ENCODE measurements at places on chromosomes 6 and 20.
A peak's percentile ranks its signal among the peaks of the same experiment; 100 is the strongest.

DNA sequence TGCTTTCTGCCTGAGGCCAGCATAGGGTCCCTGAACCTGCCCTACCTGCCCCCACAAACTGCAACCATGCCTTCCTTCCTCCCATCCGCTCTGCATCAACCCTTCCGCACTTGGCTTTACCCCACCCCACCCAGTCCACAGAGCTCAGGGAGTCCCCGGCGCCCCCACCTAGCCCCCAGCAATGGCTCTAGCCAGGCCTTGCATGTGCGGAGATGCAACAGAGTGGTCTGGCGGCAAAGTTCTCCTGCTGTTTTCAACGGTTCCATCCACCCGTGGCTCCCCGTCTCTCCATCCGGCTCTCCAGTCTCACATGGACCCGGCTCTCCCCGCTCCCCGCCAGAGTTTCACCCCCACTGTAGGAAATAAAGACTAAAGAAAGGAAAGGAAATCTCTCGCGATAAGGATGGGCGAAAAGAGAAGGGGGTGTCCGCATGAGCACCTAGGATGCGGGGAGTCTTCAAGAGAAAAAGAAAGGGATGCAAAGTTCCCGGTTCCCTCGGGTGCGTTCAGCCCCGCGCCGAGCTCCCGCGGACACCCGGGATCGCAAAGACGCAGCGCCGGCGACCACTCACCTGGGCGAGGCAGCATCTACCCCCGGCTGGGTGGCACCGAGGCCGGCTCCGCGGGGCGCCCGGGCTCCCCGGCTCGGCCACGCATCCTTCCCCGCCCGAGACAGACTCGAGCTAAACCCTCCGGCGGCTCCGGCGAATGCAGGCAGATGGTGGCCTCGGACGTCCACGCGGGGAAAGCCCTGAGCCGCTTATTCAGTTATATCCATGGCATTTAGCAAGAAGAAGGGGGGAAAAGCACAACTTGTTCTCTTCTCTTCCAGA is 579 bp downstream of the LRFN2 start:
- DNase-seq: no peak

- DNase-seq: peak; percentile 23
Observed at GRCh38 chr6:113690281-113691259, 166.6 kb upstream of the MARCKS start.

DNA sequence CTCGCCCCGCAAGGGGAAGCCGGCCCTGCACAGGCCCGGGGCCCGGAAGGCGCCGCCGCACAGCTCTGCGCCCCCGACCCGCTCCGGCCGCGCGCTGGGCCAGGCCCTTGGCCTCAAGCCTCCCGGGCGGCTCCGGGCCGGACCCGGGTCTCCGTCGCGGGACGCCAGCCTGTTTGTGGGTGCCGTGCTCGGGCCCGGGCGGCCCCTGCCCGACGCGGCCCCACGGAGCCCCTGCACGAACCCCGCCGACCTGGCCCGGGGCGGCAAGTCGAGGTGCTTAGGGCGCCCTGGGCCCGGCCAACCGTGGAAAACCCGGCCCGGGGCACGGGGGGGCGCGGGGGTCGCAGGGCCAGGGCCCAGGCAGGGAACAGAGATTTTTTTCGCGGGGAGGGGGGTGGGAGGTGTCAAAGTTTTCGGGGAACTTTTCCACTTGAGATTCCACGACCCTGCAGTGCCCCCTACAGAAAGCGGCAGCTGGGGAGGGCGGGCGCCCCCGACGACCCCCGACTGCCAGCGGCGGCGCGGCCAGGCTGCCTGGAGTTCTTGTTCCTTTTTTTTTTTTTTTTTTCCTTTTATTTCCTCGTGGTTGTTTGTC is 805 bp upstream of the STX16 start:
- no peak for DNase-seq

- peak; percentile 33 for DNase-seq
Observed at GRCh38 chr6:38436726-38437465, 202.8 kb downstream of the BTBD9 start.

DNA sequence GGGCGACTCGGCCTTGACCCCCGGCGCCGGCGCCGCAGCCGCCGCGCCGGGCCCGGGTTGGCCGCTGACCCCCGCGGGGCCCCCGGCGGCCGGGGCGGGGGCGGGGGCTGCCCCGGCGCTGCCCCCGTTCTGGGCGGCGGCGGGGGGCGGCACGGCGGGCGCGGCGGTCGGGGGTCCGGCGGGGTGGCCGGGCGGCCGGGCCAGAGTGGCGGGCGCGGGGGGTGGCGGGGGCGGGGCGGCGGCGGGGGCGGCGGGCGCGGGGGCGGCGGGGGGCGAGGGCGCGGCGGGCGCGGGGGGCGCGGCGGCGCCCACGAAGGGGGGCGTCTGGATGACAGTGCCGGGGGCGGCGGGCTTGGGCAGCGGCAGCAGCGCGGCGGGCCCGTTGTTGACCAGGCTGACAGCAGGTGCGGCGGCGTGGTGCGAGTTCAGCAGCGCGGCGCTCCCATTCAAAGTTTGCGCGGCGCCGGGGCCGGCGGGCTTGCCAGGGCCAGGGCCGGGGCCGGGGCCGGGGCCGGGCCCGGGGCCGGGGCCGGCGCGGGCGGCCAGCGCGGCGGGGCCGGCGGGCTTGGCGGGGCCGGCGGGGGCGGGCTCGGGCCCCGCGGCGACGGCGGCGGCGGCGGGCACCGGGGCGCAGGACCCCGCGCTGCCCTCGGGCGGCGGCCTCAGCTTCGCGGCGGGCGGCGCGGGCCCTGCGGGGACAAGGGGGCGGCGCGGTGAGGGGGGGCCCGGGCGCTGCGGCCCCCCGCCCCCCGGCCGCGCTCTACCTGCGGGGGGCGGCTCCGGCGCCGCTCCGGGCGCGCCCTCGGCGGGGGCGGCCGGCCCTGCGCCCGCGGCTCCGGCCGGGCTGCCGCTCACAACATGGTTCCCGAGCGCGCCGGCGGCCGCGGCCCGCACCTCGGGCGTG is 659 bp downstream of the TAF4 start:
- DNase-seq: no peak

- DNase-seq: peak; percentile 31
Observed at GRCh38 chr20:35523298-35523888, 6.1 kb downstream of the C20orf173 start.

- DNase-seq: no peak
Observed at GRCh38 chr20:37699202-37699601, 5.4 kb downstream of the CTNNBL1 start.

DNA sequence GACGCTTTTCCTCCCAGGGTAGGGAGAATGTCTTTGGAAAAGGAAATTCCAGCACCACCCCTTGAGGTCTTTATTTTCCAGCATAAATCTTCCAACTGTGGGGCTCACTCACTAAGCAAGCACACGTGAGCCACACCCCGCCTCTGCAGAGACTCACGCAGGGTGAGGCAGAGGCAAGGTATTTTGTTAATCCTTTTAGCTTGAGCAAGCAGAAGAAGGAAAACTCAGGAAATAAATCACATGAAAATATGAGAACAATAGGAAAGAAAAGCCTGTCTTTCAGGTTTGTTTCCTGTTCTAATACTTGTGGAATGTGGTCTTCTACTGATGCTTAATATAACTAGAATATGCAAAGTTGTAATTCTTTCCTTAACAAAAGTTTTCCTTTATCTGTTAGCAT is 4.1 kb upstream of the PHACTR2 start:
- no peak for DNase-seq

DNA sequence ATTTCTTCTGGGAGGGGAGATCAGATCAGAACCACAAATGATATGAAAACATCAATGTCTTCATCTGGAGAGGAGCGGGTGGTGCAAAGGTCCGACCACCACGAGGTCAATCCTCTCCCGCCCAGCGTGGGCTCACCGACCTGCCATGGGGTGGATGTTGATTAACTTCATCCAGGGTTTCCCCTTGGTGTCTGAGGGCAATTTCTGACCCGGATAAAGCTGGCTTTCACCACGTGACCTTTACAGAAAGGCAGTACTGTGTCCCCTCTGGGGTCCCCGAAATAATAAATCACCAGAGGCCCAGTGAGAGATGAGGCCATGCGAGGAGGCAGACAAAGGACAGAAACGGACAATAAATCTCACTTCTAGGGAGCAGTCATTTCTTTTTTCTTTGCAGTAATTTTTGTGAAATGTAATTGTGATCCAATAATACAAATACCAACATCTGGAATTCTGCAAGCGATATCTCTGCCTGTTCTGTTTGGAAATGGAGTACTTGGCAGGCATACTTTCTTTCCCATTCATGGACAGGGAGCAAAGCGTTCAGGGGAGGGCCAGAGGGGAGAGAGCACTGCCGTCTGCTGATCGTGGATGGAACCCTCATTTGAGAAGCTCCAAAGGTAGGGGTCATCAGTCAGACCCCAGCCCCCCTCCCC is 55.1 kb upstream of the APCDD1L start:
- no peak for DNase-seq

DNA sequence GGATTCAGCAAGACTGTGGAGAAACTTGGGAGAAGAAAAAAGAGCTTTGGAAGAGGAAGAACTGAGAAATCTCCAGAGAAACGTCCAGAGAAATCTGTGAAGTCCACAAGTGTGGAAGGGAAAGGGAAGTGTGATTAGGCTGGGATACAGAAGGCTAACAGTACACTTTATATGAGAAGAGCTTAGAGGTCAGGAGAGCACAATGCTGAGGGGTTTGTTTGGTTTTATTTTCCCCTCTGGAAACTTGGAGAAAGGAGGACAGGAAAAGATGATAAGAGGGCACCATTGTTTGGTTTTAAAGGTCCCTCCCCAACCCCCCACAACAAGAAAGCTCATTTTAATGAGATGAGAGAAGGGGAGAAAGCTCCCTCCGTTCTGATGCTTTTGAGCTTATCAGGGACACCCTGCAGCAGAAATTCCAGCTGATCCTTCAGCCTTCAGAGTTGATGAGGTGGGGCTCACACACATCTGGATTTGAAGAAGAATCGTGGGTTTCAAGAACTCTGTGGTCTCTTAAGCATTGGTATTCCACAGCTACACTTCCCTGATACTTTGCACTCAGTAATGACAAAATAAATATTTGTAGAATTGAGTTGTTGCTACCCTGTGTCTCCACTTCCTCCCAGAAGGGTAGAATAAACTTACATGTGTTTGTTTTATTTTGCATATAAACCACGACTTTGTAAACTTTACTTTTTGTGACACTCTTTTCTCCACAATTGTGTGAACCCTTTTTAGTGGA is 1.9 kb downstream of the NT5E start:
- no peak for DNase-seq

GRCh38 chr20:17612287-17612991 is 42.6 kb downstream of the DSTN start:
- DNase-seq: peak; percentile 11

GRCh38 chr6:125314009-125314581 is 12.3 kb upstream of the HDDC2 start:
- DNase-seq: peak; percentile 40

GRCh38 chr20:805713-806112 is 27.8 kb upstream of the FAM110A start:
- no peak for DNase-seq

DNA sequence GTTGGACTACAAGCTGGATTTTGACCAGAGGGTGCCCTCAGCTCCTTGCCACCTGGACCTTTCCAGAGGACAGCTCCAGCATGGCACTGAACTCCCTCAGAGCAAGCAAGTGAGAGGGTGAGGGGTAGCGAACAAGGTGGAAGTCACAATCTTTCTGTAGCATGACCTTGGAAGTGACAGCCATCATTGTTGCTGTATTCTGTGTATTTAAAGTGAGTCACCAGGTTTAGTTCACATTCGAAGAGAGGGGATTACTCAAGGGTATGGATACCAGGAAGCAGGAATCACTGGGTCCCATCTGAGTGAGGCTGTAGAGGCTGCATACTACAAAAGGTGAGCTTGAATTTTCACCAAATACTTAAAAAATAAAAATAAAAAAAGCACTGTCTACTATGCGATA is 280.0 kb upstream of the SPTLC3 start:
- DNase-seq: no peak

DNA sequence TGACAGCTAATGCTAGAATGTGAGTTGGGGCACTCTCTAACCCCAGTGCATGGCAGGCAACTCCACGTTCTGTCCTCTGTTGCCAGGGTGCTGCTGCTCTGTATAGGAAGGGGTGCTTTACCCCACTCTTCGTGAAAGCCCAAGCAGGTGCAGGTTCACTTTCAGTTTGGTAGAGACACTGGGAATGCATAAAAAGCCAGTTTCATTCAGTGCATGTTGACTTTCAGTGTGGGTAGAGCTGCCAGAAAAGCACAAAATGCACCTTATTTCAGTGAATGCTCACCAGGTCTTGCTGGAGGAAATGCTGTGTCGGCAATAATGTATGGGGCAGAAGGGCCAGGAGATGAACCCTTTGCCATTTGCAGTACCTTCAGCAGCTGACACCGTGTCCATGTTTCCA is 62.1 kb upstream of the ADGRB3 start:
- DNase-seq: no peak

- no peak for DNase-seq
Observed at GRCh38 chr6:62362097-62362496, 76.1 kb upstream of the KHDRBS2 start.

- no peak for DNase-seq
Observed at GRCh38 chr6:45783716-45784115, 231.9 kb downstream of the CLIC5 start.

DNA sequence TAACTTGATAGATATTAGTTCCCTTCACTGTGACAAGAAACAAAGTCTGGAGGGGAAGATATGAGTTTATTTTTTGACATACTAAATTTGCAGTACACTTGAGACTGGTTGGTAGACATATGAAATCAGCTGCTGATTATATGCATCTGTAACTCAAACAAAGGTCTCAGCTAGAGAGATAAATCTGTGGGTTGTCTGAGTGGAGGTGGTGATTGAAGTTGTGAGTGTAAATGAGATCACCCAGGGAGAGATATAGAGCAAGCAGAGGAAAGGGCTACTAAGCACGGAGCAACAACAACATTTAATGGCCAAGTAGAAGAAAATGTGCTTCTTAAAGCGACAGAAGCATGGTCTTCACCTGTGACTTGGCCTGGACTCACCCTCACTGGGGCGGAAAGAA is 173.2 kb upstream of the EYA4 start:
- DNase-seq: no peak

- no peak for DNase-seq
Observed at GRCh38 chr6:69398729-69399128, 398.1 kb downstream of the LMBRD1 start.

GRCh38 chr6:112831022-112831421 is 483.9 kb downstream of the RFPL4B start:
- DNase-seq: no peak

DNA sequence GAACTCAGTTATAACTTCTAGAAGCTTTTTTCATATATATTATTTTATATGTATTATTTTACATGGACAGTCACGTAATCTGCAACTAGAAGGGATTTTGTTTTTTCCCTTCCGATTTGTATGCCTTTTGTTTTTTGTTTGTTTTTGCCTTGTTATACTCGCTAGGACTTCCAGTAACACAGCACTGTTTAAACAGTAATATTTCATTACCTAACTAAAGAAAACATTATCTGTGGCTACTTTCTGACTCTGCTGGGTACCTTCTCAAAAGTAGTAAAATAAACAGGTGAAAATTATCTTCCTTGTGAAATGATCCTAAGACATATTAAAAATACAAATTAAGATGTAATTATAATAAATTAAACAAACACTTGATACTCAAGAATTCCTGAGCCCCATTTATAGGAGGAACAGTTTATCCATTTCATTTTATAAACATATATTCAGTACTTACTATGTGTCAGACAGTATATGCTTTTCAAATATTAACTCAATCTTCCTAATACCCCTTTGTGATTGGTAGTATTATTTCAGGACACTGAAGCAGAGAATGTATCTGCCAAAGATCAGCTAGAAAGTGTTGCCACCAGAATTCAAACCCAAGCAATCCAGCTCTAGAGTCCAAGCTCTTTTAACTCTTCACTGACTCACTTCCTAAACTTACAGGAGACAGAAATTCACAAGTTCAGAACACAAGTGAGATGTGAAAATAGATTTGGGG is 65.3 kb downstream of the MAP3K5 start:
- DNase-seq: no peak
